ENCODE measurements at places on chromosomes 3 and 15.

DNA sequence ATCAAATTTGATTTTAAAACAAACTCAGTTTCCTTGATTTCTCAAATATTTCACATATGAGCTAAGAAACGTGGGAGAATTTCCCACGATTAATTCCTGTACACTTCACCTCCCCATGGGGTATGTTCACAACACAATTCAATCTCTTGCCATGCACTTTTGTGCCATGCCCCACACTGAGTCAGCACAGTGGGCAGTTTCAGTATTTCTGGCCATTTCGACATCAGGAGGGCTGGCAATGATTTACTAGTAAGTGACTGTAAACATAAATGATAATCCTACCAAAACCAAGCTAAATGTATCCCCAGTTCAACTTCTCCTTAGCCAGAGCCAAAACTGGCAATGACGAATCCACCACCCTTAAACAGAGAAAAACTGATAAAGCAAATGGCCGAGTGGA lies 293.6 kb downstream of the FGF12 start:
- DNase-seq = no peak

DNA sequence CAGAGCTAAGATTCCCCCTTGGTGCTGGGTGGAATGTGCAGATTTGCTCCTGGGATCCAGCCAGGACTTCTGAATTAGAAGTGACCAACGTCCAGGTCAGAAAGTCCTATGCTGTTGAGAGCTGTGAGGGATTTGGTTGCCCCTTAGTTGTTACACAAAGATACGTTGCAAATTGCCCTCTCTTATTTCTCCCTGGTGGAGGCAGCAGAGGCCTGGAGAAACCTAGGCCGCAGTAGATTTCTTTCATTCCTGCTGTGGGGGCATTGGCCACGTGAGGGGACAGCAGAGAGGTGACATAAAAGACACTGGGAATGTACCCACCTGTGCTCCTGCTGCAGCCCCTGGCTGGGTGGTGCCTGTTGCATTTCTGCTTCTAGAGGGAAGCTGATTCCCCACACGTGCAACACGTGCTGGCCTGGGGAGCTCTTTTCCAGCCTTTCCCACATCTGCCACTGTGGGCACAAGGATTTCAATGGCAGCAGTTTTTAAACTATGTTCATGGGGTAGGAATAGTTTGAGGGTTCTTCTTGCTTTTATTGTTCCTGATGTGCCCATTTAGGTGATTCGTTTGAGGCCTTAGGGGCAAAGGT lies 65.7 kb downstream of the SYNM start:
- no peak for DNase-seq

- no peak for DNase-seq
Measured at GRCh38 chr3:65210026-65210814, 522.4 kb upstream of the ADAMTS9 start.

GRCh38 chr3:29026286-29026685 lies 254.6 kb upstream of the RBMS3 start:
- no peak for DNase-seq

DNA sequence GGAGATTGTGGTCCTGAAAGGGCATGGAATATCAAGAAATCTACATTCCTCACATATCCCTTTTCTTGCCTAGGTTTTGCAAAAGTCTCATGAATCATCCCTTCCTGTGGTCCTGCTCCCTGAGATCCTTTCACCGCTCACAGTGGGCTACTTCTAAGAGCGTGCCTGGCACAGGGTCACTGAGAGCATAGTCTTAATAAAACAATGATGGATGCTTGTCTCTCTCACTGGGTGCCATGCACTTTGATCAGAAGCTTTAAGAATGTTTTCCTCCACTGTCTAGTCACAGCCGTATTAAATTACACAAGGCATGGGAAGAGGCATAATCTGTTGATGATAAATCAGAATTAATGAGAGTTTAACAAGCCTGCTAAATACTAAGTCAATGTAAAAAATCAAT lies 269.7 kb upstream of the ATP10A start:
- DNase-seq = no peak

- DNase-seq = peak; percentile 89
Measured at GRCh38 chr3:56467108-56467507, 1.2 kb downstream of the ERC2 start.

GRCh38 chr3:71271596-71271995 lies 311.9 kb downstream of the FOXP1 start:
- no peak for DNase-seq

DNA sequence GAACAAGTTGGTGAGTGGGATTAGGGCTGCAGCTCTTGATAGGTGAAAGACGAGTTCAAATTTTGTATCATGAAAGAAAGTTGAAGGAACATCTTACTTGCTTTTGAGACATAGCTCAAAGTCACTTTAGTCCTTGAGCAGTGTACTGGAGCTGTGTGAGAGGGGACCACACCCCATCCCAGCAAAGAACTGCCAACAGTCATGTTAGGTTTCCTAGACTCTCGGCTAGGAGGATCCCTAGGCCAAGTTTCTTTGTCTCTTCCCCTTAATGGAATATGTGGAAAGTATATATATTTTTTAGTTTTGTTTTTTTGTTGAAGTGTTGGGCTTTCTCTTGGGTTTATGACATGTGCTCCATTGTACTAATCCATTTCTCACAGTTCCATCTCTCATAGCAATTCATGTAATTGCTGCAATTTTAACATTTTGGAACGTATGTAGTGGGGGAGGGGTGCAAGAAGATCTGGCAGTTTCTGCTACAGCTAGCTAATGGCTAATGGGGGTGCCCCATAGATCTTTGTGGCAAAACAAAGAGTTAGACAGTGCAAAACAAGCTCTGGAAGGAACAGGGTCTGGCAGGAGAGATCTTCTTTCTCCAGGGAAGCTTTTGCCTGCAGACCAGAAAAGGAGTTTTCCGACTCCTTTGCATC lies 25.1 kb downstream of the TLNRD1 start:
- DNase-seq = no peak

DNA sequence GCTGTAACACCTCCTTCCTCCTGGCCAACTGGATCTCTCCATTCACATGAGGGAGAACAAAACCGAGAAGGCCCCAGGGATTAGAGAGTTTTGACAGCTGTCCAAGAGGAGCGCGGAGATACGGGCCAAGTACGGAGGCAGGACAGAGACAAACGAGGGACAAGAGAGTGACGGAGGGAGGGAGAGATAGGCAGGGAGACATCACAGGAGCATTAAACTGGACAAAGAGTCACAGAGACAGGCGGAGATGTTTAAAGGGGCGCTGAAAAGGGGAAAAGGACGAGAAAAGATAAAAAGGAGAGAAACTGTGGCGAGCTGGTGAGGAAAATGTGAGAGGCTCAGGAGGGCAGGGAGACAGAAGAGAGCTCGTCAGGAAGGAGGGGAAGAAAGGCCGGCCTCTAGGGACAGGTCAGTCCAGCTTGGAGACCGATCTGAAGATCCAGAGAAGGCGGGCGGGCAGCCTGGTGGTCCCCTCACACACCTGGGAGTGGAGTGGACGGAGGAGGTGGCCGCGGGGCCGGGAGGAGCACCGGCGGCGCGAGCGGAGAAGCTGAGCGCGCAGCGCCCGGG lies 40.5 kb upstream of the ROPN1 start:
- no peak for DNase-seq

GRCh38 chr3:170780955-170781354 lies 89.0 kb downstream of the RPL22L1 start:
- no peak for DNase-seq

DNA sequence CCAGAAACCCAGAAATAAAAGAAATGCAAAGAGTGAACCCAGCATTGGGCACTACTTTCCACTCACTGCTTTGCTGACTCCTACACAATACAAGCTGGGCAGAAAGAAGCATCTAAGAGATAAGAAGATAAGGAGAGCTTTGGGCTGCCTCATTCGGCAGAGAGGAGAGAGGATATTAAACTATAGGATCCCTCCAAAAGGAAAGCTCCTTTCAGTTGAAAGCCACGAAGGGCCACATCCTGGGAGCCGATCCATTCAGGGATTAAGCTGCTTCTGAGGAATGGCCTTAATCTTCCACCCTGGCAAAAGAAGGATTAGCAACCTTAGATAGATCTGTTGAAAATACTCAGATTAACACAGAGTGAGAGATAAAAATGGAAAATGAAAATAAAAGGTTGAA lies 274.9 kb upstream of the PPP2R3A start:
- no peak for DNase-seq

DNA sequence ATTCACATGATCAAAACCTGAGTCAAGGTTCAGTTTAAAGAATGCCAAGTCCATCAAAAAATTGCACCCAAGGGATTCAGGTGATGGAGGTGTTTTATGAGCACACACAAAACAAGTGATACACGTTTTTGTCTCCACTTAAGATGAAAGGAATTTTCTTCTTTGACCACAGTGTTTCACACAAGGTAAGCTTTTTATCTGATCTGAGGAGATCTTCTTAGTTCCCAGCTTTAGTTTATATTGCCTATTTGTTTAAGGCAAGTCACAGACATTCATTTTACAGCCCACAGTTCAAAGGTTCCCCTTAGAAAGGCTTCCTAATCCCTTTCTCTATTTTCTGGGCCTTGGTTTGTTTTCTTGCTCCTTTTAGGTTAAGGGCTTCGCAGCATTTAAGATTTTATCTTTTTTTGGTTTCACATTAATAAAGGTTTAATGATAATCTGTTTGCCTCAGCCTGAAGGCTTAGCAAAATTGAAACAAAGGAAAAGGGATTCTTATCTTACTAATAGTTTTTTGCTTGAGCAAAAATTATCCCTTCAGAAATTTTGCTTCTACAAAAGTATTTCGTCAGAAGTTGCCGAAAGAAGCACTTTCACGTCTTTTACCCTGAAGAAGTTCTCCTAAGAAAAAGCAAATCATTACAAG lies 420.5 kb upstream of the NAALADL2 start:
- no peak for DNase-seq

GRCh38 chr3:186815435-186815834 lies 9.2 kb upstream of the RFC4 start:
- peak; percentile 81 for DNase-seq

DNA sequence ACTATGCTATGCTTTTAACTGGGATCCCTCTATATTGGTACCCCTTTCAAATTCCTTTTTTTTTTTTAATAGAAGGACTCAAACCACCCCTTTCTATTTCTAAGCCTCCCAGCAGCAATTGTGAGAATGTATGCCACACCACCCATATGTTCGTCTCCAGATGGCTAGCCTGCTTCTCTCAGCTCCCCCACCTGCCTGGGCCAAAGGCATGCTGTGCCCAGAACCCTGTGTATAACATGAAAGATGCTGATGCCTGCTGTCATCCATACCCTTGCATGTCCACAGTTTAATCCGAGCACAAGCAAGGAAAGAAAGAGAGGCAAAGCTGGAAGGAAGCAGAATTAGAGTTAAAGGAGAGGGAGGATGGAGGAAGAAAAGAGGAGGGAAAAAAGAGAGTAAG lies 159.5 kb upstream of the CNTN6 start:
- no peak for DNase-seq

DNA sequence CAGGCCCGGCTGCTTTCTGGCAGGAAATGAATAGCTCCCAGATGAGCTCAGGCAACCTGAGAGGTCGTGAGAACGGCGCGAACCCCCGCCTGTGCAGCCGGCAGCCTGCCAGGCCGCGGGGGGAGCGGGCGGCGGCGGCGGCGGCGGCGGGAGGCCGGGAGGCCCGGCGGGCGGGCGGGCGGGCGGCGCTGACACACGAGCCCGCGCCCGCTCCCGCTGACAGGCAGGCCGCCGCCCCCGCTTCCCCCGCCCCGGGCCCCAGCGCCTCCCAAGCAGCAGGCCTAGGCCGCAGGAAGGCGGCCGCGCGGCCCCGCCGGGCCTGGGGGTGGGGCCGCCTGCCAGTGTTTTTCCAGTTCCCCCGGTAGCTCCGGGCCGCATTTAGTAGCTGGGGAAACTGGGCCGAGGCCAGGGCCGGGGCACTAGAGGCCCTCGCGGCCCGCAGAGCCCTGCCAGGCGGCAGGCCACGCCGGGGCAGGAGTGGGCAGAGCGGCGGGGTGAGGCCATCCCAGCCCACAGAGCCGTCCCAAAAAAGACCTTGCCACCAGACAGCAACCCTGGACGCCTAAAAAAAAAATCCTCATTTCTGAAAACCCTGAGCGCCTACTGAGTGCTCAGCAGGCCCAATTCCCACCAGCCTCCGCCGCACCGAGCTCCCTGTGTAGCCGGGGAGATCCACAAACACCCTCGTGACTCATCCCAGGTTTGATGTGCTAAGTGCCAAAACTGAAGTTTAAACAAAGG lies 5.6 kb downstream of the HES1 start:
- peak; percentile 95 for DNase-seq

- peak; percentile 79 for DNase-seq
Measured at GRCh38 chr3:112635674-112636073, 5.3 kb downstream of the CCDC80 start.

GRCh38 chr3:114504941-114505628 lies 211.3 kb downstream of the TIGIT start:
- DNase-seq = no peak

DNA sequence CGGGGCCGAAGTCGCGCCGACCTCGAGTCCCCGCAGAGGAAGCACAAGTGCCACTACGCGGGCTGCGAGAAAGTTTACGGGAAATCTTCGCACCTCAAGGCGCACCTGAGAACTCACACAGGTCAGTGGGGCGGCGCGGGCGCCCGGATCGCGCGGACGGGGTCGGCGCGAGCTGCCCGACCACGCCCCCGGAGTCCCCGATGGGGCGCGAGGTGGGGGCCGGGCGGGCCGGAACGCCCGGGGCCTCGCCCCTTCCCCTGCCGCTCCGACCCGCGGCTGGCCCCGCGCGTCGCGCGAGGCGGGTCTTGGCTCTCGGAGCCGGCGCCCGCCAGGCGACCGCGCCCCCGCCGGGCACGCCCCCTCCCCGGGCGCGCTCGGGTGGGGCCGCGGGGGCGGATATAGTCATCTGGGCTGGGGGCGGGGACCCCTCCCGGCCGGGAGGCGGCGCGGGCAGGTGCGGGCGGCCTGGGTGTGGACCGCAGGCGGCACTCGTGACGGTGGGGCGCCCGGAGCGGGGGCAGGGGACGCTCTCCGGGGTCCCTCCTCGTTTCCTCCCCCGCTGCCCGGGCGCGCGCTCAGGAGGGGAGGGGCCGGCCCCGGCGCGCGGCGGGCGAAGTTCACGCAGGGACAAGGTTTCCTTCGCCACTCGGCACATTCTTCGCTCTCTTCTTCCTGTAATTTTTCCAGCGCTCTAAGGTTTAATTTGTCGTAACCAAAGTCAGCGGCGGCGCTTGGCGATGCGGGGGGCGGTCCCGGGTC lies 1.2 kb downstream of the KLF13 start:
- DNase-seq = peak; percentile 19

GRCh38 chr3:15496341-15496664 lies 25.2 kb downstream of the COLQ start:
- DNase-seq = no peak

DNA sequence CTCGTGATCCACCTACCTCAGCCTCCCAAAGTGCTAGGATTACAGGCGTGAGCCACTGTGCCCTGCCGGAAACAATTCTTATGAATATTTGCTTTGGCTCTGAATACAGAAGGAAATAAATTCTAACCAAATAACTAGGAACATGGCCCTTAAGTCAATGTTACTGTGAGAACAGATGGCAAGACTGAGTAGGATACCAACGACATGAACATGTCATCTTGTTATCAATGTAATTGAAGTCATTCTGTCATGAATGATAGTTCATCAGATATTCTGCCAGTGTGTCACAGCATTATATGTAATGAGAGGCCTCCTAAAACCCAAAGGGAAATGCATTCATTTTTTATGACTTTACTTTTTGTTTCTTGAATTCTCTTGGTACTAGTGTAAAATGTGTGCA lies 548.8 kb downstream of the MCTP2 start:
- DNase-seq = no peak

GRCh38 chr15:57100136-57100539 lies 181.7 kb downstream of the TCF12 start:
- no peak for DNase-seq

- peak; percentile 65 for DNase-seq
Measured at GRCh38 chr3:46278816-46279672, 36.8 kb downstream of the CCR3 start.

- no peak for DNase-seq
Measured at GRCh38 chr15:70030851-70031250, 66.9 kb downstream of the TLE3 start.

- DNase-seq = no peak
Measured at GRCh38 chr15:49372366-49372765, 50.7 kb upstream of the FGF7 start.
